ENCODE measurements at places on chromosomes 12 and 14. TPM values are rescaled to one million over a fixed set of nuclear protein-coding genes. Genes with fewer than 3 reads are reported as not detected.
A peak's percentile ranks its signal among the peaks of the same experiment; 100 is the strongest.

DNA sequence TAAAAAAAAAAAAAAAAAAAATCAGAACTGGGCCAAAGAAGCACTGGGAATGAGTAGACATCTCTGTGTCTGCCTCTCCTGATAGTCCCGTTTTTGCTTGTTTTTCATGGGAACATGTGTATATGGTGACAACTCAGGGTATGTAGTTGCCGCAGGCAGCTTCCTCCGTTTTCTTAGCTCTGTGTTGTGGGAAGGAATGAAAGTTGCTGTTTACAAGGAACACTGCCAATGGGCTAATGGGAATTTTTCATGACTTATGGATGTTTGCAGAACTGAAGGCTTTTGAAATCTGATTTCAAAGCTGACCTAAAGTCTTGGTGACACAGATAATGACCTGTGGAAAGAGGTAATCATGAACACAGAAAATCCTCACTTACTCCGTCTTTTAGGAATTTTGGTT is 146.4 kb upstream of the BTG1 start:
- no peak for DNase-seq

OAS3 gene
- 50.1 TPM for total RNA-seq

GARIN6 gene
- total RNA-seq: not detected

DNA sequence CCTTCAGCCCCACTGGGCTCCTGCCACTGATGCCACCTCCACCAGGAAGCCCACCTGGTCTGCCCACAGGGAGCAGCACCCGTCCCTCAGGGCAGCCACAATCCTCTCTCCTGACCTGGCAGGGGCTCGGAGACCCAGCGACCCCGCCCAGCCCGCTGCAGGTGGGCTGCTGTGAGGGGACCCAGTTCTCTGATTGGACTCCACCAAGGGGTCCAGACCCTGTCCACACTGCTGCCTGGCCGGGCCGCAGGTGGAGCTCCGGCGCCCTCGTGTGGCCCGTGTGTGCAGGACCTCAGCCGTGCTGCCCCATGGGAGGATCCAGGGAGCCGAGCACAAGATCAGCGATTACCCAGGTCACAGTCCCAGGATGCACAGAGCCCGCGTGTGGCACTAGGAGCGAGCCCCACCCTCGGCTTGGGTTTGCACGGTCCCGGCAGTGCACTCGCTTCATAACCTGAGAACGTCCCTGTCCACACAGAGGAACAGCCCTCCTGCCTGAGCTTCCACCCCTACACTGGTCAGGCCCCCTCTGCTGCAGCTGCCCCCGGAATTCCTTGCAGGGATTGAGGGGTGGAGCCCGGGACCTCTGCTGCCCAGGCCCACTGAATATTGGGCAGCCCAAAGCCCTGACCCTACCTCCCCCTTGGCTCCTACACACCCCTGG is 35.4 kb upstream of the TMEM179 start:
- DNase-seq: peak; percentile 19

NANOG gene
- not detected for total RNA-seq

ZDHHC22 gene
- not detected for total RNA-seq

GRCh38 chr14:41558490-41558889 is 48.2 kb upstream of the LRFN5 start:
- no peak for DNase-seq

- DNase-seq: no peak
Observed at GRCh38 chr12:63021116-63021515, 86.2 kb upstream of the PPM1H start.

AHNAK2 gene
- 0.02 TPM for total RNA-seq

DNA sequence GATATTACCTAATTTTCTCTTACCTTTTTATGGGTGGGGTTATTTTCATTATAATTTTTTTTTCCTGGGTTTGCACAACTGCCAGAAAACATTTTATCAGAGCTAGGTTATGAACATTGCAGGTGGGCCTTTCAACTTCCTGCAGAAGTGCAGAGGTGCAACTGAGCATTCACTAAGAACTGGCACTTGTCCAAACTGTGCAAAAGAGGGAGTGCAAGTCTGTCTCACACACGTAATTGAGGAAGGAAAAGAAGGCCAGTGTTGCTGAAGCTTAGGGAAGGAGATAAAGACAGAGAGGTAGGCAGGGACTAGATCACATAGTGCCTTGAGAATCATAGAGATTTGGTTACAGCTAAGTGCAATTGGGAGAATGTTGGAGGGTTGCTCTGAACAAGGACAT is 14.1 kb upstream of the AMN1 start:
- no peak for DNase-seq

DNA sequence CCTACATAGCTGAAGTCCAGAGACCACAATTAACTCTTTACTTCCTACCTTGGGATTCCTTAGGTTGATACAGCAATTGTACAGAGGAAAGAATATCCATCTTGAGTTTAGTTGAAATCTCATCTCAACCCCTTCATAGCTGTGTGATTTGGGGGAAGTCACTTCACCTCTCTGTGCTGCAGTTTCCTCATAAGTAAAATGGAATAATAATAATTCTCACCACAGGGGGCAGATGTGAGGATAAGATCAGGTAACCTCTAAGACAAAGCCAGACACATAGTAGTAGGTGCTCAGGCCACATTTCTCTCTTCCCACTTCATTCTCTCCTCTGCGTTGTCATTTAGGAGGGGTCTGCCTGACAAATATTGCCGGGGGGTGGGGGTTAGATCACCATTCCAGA is 6.7 kb downstream of the FOXN4 start:
- no peak for DNase-seq

GRCh38 chr14:68384335-68384734 is 408.5 kb downstream of the ZFP36L1 start:
- no peak for DNase-seq

GRCh38 chr14:99737451-99737951 is 53.4 kb downstream of the CYP46A1 start:
- no peak for DNase-seq

CLEC12A gene
- not detected for total RNA-seq

GRCh38 chr14:56081139-56081538 is 37.1 kb upstream of the PELI2 start:
- no peak for DNase-seq

- DNase-seq: no peak
Observed at GRCh38 chr14:24094841-24095270, 745 bp downstream of the PCK2 start.

ACOT6 gene
- total RNA-seq: not detected

DNA sequence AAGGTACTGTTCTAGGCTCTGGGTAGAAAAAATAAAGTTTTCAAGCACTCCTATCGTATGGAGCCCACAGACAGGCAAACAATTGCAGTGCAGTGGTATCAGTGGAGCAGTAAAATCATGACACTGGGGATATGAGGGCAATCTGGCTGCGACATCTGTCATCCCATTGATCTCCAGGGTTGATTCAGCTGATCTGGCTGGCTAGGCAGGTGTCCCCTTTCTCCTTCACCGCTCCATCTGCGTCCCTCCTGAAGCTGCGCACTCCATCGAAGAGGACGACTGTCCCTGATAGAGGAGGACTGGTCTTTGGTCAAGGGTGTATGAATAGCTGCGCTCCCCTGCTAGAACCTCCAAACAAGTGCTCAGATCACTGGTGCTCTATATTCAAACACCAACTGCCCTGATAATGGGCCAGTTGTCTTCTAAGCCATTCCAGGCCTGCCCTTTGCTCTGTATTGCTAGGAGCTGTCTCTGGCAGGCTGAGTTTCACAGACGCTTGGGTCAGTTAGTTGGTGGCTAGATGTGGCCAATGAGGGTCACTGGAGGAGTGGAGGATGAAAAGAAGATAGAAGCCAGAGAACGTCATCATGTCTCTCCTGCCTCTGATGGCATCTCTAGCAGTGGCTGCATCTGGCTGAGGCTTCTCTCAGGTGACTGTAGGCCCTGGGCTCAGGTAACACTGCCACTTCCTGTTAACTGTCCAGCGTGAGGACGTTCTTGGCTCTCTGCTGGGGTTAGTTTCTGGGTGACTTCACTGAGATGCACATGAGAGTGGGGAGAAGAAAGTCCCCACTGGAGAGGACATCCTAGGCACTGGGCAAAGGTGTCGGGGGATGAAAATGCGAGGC is 205.0 kb upstream of the FOXN3 start:
- no peak for DNase-seq

GRCh38 chr12:41835556-41835955 is 309.1 kb downstream of the GXYLT1 start:
- no peak for DNase-seq

DNA sequence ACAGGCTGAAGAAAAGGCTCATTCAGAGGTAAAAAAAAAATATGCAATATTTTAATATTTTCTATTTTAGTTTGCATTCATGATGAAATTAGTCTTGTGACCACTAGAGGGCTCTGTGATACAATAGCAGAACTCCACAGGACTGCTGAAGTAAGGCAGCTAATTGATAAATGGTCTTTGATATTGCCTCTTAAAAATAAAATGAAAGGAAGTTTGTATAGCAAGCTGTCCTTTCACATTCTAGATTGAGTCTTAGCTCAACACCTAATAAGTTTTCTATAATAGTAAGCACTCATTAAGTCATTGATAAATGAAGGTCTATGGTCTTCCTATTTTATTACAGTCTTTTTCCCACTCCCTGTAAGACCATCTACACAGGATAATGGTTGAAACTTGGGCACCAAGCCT is 315.7 kb downstream of the NAV3 start:
- no peak for DNase-seq

LMNTD1 gene
- not detected for total RNA-seq

DNA sequence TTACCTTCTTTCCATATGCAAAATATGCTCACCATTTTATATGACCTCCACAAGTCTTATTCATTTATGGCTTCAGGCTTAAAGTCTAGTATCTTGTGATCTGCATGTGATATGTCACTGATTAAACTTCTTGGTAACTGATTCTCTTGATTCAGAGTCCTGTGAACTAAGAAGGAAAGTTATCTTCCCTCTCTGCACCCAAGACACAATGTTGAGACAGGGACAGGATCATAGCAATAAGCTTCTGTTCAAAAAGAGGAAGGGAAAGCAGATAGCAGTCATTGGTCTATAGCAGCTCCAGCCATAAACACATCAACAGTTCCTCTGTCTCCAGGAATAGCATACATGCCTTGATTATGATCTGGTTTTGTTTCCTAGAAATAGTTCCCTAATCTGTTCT is 103.1 kb downstream of the UNC79 start:
- no peak for DNase-seq

C12orf75 gene
- total RNA-seq: 93.4 TPM

DNA sequence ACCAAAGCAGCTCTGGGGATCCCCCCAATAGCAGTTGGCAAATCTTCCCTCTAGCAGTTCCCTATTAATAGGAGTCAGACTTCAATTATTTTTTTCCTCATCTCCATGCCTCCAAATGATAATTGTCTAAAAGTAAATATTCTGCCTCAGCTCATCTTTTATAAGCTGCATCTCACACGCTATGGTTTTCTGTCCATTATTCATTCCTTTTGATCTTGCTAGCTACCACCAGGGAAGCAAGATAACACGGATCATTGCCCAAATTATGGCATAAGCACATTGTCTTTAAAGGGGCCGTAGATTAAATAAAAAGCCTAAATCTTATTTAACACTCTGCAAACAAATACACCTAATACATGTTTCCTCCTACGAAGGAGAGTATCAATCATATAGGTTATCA is 670.8 kb upstream of the FLRT2 start:
- DNase-seq: no peak

- no peak for DNase-seq
Observed at GRCh38 chr12:102479099-102479885, 1.1 kb downstream of the IGF1 start.

CACNA2D4 gene
- 6.1 TPM for total RNA-seq

TTC6 gene
- total RNA-seq: not detected

GRCh38 chr12:89875225-89875624 is 166.6 kb upstream of the ATP2B1 start:
- DNase-seq: no peak

GRCh38 chr12:98504368-98504617 is 11.1 kb upstream of the TMPO start:
- DNase-seq: no peak

GRCh38 chr12:26845057-26845666 is 12.2 kb upstream of the ITPR2 start:
- DNase-seq: no peak
